CD4-positive, CD25-positive, alpha-beta regulatory T cell (primary cell): ENCODE measurements at places on chromosomes 12 and 14. TPM values are rescaled to one million over a fixed set of nuclear protein-coding genes. Genes with fewer than 3 reads are reported as not detected.

The P2RX7 gene
- 23.5 TPM for total RNA-seq

The ATP5F1B gene
- total RNA-seq, result 277 TPM

DNA sequence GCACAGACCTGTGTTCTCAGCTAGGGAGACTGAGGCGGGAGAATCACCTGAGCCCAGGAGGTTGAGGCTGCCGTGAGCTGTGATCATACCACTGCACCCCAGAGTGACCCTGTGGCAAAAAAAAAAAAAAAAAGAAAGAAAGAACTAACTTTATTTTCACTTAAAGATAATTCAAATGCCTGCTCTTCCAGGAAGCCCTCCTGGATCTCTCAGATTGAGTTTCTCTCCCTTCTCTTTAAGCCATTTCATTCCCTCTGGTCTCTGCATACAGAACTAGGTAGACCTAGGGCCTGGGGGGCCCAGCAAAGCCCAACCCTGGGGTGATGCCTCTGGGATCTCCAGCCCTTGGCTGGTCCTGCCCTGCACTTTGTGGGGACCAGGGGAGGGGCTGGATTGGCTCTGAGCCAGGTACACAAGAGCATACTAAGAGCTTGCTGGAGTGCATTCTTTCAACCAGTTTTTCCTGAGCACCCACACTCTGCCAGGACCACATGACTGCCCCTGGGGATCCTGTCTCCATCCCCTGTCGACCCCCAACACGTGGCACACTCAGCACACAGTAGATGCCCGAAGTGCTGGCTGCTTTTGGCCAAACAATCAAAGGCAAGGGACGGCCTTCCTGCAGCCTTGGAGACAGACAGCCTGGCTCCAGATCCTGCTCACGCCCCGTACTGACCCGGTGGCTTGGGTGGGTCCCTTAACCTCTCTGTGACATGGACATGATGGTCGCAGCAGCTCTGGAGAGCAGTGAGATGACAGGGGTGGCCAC lies 52.7 kb downstream of the CYP46A1 start:
- H3K27me3 ChIP-seq, result peaks cover 2% of the 10 kb centered on the region
- H3K4me1 ChIP-seq, result no peaks in the 10 kb centered on the region
- no peak for DNase-seq

GRCh38 chr12:25058658-25059058 lies 109.8 kb upstream of the BCAT1 start:
- H3K27ac ChIP-seq, result no peak overlapping the region
- H3K4me1 ChIP-seq, result peaks cover 23% of the 10 kb centered on the region
- H3K36me3 ChIP-seq, result no peaks in the 10 kb centered on the region
- no peaks in the 10 kb centered on the region for H3K27me3 ChIP-seq
- no peak overlapping the region for H3K4me3 ChIP-seq

DNA sequence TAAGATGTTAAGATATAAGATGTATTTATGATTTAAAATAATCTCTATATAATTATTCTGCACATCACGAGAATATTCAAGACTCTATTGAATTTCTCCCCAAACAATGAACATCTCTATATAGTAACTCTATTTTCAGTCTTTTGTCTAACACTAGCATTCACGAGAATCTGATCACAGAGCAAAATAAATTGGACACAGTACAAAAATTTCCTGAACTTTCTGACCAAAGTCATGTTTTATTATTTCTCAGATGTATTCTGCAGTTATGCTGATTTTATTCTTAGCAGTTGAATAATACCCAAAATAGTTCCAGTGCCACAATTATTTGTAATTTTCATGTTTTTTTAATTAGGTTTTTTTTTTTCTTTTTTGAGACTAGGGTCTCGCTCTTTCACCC lies 19.6 kb downstream of the EPS8 start:
- H3K4me1 ChIP-seq, result no peaks in the 10 kb centered on the region
- H3K4me3 ChIP-seq, result no peak overlapping the region
- no peaks in the 10 kb centered on the region for H3K27me3 ChIP-seq
- no peaks in the 10 kb centered on the region for H3K36me3 ChIP-seq

DNA sequence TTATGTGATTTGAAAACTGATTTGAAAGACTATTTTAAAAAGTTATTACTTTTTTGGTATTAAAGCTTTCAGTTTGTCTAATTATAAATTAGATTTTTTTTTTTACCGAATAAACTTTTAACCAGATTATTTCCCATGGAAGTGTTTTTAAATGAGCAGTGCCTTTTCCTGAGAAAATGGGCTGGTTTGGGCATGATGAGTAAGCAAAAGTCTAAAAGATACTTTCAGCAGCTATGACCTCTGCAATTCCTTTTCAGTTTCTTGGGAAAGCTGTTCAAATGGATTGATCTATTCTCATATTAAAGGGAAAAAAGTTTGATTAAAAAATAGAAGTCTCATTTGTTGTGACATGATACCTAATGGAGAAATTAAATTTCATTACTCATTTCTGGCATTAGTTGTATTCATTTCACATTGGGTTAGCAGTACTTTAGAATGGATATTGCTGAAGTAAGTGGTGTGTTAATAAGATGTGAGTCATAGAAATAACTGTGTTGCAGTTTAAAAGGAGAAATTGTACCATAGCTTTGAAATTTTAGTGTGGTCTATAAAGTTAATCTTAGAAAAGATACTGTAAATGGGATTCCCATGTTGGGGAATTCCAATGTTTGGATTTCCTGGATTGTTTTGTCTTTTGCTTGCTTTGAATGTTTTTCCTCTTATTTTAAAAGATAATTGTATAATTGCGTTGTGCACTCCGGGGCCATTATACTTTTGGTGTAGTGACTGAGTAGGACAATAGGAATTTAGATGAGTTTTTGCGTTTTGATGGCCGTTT lies 21.0 kb downstream of the KTN1 start:
- DNase-seq, result no peak
- no peak overlapping the region for H3K4me3 ChIP-seq
- peaks cover 4% of the 10 kb centered on the region for H3K4me1 ChIP-seq
- peaks cover 6% of the 10 kb centered on the region for H3K36me3 ChIP-seq
- no peak overlapping the region for H3K27ac ChIP-seq
- no peaks in the 10 kb centered on the region for H3K27me3 ChIP-seq

- no peak overlapping the region for H3K27ac ChIP-seq
- no peak for DNase-seq
- H3K4me3 ChIP-seq, result no peak overlapping the region
- H3K36me3 ChIP-seq, result no peaks in the 10 kb centered on the region
- peaks cover 3% of the 10 kb centered on the region for H3K27me3 ChIP-seq
- no peaks in the 10 kb centered on the region for H3K4me1 ChIP-seq
Measured at GRCh38 chr14:58131386-58131785, 20.6 kb downstream of the ARMH4 start.

The C12orf54 gene
- not detected for total RNA-seq

DNA sequence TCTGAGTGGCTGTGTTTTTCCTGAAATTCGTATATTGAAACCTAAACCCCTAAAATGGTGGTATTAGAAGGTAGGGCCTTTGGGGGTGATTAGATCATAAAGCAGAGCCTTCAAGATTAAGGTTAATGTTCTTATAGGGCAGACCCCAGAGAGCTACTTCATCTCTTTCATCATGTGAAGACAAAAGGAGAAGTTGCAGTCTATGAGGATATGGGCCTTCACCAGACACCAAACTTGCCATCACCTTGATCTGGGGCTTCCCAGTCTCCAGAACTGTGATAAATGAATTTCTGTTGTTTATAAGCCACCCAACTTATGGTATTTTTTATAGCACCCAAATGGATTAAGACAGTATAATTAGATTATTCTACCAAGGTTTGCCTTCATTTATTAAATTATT lies 275.0 kb upstream of the ATP2B1 start:
- H3K36me3 ChIP-seq, result no peaks in the 10 kb centered on the region
- H3K27me3 ChIP-seq, result no peaks in the 10 kb centered on the region
- H3K4me3 ChIP-seq, result no peak overlapping the region
- no peak for DNase-seq
- no peaks in the 10 kb centered on the region for H3K4me1 ChIP-seq

DNA sequence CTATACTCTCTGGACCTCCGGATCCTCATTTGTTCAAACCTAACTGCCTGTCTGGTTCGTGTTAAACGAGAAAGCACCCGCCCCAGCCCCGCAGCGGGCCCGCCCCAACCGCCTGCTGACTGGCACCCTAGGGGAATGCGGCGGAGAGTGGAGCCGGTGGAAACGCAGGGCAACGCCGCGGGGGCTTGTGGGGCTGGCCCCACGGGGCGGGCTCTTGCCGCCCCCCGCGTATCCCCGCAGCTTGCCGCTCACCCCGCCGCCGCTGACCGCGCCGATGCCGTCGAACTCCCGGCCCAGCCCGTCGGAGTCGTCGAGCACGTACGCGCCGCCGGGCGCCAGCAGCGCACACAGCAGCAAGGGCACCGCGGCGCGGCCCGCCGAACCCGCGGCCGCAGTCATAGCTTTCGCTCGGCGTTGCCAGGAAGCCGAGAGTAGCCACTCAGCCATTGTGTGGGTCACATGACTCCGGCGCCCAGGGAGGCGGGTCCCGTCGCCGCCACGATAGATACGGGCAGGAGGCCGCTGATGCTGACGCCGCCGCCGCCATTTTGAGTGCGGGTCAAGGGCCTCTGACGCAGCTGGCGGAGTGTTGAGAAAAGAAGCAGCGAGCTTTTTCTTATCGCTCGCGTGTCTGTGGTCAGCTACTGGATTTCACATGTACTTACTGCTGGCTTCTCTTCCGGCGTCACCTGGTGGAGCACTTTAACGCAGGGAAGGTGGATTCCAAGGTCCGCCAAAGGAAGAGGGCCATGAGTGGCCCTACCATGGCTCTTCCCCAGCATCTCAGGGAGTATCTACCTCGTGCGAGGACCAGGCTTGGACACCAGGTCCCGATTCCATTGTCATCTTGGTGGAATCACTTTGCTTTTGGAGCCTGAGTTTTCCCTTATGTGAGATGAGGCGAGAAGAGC lies at the start of gene GALC:
GALC (minus strand) TSS at position 465 of the 911 bp plus-strand sequence; CDS start at position 447, 18 bp downstream.
- H3K27me3 ChIP-seq, result no peaks in the 10 kb centered on the region
- peak; percentile 96 for DNase-seq
- peak within 1 kb of the TSS; percentile 90 for H3K4me3 ChIP-seq
- H3K4me1 ChIP-seq, result peaks cover 22% of the 10 kb centered on the region
- H3K27ac ChIP-seq, result peak within 1 kb of the TSS; percentile 97

GRCh38 chr12:25694072-25694471 lies 141.0 kb upstream of the LMNTD1 start:
- H3K4me3 ChIP-seq, result no peak overlapping the region
- DNase-seq, result no peak
- H3K27ac ChIP-seq, result no peak overlapping the region
- H3K27me3 ChIP-seq, result no peaks in the 10 kb centered on the region

DNA sequence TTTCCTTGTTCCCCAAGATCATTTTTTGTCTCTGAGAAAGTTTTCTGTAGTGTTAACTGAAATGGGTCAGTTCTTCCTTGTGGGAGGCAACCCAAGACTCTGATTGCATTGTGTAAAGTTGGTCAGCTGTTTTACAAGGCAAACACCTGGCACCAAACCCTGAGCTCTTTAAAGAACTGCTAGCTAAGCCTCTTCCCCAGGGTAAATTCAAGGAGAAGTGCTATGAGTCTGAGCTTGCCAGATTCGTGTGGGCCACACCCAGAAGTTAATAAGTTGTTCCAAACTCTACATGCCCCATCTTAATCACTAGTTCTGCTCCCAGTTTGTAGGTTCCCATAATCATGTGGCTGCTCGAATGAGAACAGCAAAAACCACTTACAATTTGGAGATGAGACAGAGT lies 214.5 kb downstream of the BTG1 start:
- no peak overlapping the region for H3K27ac ChIP-seq
- H3K36me3 ChIP-seq, result no peaks in the 10 kb centered on the region
- H3K4me3 ChIP-seq, result no peak overlapping the region
- no peaks in the 10 kb centered on the region for H3K4me1 ChIP-seq
- no peak for DNase-seq
- H3K27me3 ChIP-seq, result no peaks in the 10 kb centered on the region

DNA sequence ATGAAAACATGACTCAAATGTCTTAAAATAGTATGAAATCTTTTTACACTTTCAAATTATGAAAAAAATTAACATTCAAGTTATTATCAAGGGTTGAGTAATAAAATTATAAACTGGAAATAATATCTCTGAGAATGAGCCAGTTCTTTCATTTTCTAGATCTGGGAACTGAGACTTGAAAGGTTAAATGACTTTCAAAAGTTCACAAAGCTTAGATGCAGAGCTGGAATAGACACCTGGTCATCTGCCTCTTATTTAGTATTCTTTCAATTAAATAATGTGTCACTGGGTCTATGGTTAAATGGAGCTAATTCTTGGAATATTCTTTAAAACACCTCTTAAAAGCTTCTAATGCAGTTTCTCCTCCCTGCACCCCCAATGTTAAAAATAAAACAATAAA lies 86.6 kb downstream of the CDK17 start:
- H3K4me1 ChIP-seq, result peaks cover 11% of the 10 kb centered on the region
- peak overlapping the region; percentile 43 for H3K27ac ChIP-seq
- H3K36me3 ChIP-seq, result peaks cover 19% of the 10 kb centered on the region
- H3K4me3 ChIP-seq, result no peak overlapping the region
- no peak for DNase-seq

DNA sequence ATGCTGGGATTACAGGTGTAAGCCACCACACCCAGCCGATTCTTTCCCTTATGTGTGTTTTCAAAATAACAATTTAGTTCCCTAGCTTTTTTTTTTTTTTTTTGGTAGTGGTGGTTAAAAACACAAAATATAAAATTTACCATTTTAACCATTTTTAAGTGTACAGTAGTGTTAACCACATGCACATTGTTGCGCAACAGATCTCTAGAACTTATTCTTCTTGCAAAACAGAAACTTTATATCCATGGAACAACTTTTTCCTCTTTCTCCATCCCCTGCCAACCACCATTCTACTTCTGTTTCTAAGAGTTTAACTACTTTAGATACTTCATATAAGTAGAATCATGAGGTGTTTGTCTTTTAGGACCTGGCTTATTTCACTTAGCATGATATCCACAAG lies 1.1 kb upstream of the NDUFA12 start:
- H3K4me1 ChIP-seq, result peaks cover 35% of the 10 kb centered on the region
- H3K36me3 ChIP-seq, result peaks cover 3% of the 10 kb centered on the region
- DNase-seq, result no peak
- H3K4me3 ChIP-seq, result no peak overlapping the region
- H3K27me3 ChIP-seq, result no peaks in the 10 kb centered on the region
- no peak overlapping the region for H3K27ac ChIP-seq
